Panc1 (cell line): ENCODE measurements at places on chromosomes 13 and 19.

DNA sequence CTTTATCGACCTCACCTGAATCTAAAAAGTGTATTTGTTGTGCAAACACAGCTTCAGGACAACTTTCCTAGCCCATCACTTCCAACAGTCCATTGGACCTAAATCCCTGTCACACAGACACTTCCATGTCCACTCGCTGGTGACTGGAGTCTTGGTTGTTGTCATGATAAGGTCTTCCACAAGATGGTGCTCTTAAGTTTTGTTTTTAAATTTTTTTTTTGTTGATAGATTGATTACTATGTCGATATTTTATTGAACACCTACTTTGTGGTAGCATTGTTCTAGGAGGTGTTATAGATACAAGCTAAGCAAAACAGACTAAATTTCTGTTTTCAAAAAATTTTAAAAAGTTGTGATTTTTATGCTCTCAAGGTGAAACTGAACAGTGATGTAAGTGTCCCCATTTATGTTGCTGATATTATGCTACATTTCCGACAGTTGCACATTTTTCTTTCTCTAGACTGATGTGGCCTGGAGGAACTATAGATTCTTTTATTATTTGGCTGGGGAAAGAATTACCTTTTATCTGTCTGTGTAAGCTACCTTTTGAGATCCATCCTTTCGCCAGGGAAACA lies 8.1 kb upstream of the ERICH6B start:
- DNase-seq = no peak

DNA sequence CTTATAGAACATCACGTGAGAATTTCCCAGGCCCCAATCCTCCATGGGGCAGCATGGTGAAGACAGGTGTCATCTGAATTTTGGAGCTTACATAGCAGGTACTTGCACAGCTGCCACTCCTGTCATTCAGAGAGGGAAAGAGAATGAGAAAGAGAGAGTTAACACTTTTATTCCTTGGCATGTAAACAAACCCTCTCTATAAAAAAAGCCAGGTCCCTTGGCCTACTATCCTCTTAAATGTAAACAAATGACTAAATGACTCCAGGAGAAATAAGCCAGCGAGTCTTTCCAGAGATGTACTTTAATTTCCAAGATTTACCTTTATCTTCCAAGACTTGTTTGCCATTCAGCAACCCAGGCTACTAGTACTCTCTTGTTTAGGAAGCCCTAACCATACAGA lies 195.3 kb upstream of the HTR2A start:
- no peak for DNase-seq

GRCh38 chr19:46878613-46879375 lies 18.0 kb downstream of the ARHGAP35 start:
- no peak for DNase-seq

DNA sequence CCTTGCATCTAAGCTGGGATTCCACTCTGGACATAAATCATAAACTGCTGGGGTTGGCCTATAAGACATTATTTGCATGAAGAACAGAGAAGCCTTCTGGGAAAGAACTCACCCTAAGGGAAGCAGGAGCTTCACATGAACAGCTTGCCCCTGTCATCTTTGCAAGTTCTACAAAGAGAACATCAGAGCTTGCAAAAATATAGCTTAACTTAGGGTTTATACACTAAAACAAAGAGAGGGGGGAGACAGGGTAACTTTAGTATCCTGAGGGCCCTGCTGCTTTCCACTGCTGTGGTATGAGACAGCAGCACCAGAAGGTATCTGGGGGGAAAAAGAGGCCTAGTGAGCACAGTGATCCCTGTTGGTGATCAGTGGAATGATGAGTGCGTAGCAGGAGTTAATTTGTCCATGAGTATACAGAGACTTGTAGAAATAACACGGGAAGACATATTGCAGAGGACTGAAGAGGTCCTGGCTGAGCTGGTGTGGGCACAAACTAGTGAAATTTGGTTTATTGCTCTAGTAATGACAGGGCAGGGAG lies 116.1 kb upstream of the TSC22D1 start:
- DNase-seq = no peak

GRCh38 chr19:46598372-46598917 lies 2.7 kb upstream of the CALM3 start:
- no peak for DNase-seq
